ENCODE measurements at places on chromosomes 6 and 20. TPM values are rescaled to one million over a fixed set of nuclear protein-coding genes. Genes with fewer than 3 reads are reported as not detected.

FERMT1 gene
- total RNA-seq, result 2.1 TPM

RIN2 gene
- 55.7 TPM for total RNA-seq

SIRPB1 gene
- 1.2 TPM for total RNA-seq

DOK5 gene
- 12.7 TPM for total RNA-seq

MLIP gene
- 0.36 TPM for total RNA-seq

GINS1 gene
- total RNA-seq, result 2.4 TPM

JPH2 gene
- total RNA-seq, result 2.2 TPM

- no peaks in the 10 kb centered on the region for H3K36me3 ChIP-seq
- H3K4me3 ChIP-seq, result no peak overlapping the region
- DNase-seq, result peak; percentile 66
- H3K27ac ChIP-seq, result peak overlapping the region; percentile 72
Observed at GRCh38 chr6:159943101-159943632, 25.7 kb upstream of the IGF2R start.

DNA sequence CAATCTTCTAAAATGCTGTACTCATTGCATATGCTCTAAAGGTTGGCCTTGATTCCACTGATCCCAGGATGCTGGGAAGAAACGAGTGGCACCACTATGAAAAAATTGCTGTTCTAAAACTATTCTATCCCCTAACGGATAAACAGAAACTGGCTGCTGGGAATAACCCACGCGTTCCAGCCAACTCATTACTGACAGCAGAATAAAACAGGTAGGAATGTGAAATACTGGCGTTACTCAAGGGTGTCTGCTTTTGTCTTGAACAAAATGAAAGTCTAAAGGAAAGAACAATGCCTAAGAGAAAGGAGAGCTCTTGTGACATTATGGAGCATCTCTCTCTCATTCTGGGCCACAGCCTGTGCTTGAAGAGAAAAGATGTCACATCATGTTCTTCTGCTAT, 26.1 kb downstream of the GPR63 start:
- H3K27me3 ChIP-seq, result no peaks in the 10 kb centered on the region
- no peaks in the 10 kb centered on the region for H3K36me3 ChIP-seq
- no peak overlapping the region for H3K27ac ChIP-seq

- H3K4me3 ChIP-seq, result no peak overlapping the region
- H3K4me1 ChIP-seq, result peaks cover 22% of the 10 kb centered on the region
- peak overlapping the region; percentile 66 for H3K27ac ChIP-seq
- no peaks in the 10 kb centered on the region for H3K27me3 ChIP-seq
- no peaks in the 10 kb centered on the region for H3K36me3 ChIP-seq
Observed at GRCh38 chr20:830011-830521, 3.4 kb upstream of the FAM110A start.

GRCh38 chr6:159633196-159633595, 59.8 kb downstream of the SOD2 start:
- no peak overlapping the region for H3K27ac ChIP-seq
- no peaks in the 10 kb centered on the region for H3K27me3 ChIP-seq
- DNase-seq, result no peak
- H3K4me1 ChIP-seq, result no peaks in the 10 kb centered on the region
- H3K36me3 ChIP-seq, result no peaks in the 10 kb centered on the region

DNA sequence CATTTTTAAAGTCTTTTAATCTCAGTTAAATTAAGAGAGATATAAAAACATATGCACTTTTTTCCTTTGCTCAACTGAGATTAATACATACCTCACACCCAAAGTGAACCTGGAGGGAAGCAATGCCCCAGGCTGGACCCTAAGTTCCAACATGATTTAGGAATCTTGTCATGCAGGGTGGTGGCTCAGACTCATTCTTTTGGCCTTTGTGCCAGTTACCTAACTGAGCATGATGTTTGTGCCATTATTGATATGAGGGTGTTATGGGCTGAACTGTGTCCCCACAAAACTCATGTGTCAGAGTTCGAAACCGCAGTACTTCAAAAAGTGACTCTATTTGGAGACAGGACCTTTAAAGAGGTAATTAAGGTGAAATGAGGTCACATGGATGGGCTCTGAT, 188.0 kb downstream of the ARHGAP18 start:
- no peaks in the 10 kb centered on the region for H3K4me1 ChIP-seq
- H3K27ac ChIP-seq, result no peak overlapping the region
- DNase-seq, result no peak
- H3K4me3 ChIP-seq, result no peak overlapping the region

DNA sequence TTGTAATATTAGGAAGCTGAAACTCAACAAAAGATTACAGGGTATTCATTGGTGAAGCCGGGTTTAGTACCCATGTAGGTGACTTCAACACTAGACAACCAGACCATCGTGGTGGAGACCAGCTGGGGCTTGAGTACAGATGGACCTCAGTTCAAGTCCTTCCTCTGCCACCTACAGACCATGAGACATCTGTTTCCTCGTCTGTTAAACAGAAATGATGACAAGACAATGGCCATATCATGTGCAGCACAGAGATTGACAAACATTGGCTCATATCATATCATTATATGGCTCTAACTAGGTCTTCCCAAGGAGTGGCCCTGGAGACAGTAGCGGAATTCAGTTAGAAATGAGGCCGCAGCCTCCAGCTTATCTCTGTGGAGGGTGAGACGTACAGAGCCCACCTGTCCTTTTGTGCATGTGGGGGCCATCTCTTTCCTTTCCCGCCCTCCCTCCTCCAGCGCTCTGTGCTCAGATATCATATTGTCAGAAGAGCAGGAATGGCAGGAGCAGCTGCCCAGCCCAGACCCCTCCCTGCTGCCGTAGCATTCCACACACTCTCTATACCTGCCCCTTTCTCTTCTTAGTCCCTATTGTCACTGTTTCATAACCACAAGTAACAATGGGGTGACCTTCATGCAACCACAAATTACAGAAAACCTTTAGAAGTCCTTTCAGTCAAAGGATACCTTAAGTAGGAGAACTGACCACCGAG, 75.1 kb downstream of the LY86 start:
- H3K4me3 ChIP-seq, result no peak overlapping the region
- H3K36me3 ChIP-seq, result no peaks in the 10 kb centered on the region
- DNase-seq, result no peak

- no peak overlapping the region for H3K27ac ChIP-seq
- no peak overlapping the region for H3K4me3 ChIP-seq
- H3K27me3 ChIP-seq, result no peaks in the 10 kb centered on the region
- peak; percentile 94 for DNase-seq
- H3K36me3 ChIP-seq, result peaks cover 42% of the 10 kb centered on the region
Observed at GRCh38 chr6:39865011-39865888, 69.0 kb downstream of the MOCS1 start.

DNA sequence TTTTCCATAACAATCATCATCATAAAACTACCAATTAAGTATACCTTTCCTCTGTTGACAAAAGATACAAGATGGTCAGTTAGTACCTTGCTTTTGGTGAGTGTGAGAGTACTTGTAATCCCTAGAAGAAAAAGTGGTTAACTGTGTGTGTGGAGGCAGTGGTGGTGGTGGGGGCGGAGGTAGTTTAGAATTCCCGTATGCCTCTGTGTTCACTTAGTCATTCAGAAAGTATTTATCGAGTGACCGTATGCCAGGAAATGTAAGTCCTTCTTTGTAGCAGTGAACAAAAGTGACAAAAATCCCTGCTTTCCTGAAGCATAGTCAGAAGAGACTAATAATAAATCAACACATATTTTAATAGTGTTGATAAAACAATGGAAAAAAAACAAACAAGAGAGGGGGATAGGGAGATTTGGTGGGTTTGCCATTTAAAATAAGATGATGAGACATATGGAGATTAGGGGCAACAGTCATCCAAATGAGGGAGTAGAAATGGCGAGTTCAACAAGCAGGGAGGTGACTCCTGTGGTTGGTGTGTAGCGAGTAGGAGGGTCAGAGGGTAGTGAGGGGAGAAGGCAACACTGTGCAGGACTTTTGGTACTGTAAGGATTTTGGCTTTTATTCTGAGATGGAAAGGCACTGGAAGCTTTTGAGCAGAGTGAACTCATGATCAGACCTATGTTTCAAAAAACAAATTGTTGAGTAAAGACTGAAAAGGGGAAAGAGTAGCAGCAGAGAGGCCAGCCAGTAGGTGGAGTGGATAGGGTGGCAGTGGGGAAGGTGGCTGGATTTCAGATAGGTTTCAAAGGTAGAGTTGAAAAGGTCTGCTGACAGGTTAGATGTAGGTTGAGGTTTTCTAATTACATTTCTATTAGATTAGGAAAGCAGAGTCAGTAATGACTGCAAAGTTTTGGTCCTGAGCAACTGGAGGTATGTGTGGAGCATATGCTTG, 40.3 kb upstream of the SIM1 start:
- H3K4me3 ChIP-seq, result peak overlapping the region; percentile 13
- peaks cover 13% of the 10 kb centered on the region for H3K36me3 ChIP-seq
- DNase-seq, result peak; percentile 21
- H3K27me3 ChIP-seq, result no peaks in the 10 kb centered on the region

GRCh38 chr20:39188266-39188765, 226.2 kb downstream of the DHX35 start:
- no peak overlapping the region for H3K4me3 ChIP-seq
- no peak for DNase-seq
- no peak overlapping the region for H3K27ac ChIP-seq
- H3K27me3 ChIP-seq, result no peaks in the 10 kb centered on the region
- no peaks in the 10 kb centered on the region for H3K4me1 ChIP-seq

GRCh38 chr20:44382641-44383040, 27.1 kb downstream of the HNF4A start:
- H3K4me3 ChIP-seq, result no peak overlapping the region
- H3K4me1 ChIP-seq, result no peaks in the 10 kb centered on the region
- H3K27me3 ChIP-seq, result no peaks in the 10 kb centered on the region
- H3K36me3 ChIP-seq, result no peaks in the 10 kb centered on the region
- no peak for DNase-seq

- no peak overlapping the region for H3K4me3 ChIP-seq
- H3K27ac ChIP-seq, result no peak overlapping the region
- H3K27me3 ChIP-seq, result no peaks in the 10 kb centered on the region
- no peaks in the 10 kb centered on the region for H3K4me1 ChIP-seq
Observed at GRCh38 chr20:5779071-5779900, 29.1 kb downstream of the SHLD1 start.

DNA sequence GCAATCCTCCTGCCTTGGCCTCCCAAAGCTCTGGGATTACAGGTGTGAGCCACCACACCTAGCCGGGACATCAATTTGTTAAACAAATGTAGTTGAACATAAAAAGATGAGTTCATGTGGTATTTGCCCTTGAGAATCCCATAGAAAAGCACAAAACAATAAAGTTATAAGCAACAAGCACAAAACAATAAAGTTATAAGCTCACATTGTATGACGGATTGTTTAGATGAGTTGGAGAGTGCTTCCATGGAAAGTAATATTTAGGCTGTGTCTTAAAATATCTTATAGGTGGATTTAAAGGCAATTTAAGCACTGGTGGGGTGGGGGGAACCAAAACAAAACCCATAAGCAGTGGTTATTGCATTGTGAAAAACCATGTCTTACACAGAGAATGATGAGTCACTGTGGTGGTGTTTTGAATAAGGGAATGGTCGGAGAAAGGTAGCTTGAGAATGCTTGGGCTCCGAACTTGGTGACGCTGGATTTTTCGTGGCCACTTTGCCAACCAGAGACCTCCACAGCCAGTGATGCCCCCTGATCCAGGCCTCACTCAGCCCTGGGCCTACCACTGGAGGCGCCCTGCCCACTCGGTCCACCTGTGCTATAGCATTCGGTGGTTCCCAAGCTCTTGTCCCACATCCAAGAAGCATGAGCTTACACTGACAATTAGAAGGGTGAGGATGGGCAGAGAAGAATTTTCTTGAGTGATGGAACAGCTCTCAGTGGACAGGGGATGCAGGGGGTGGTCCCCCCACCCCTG, 256.0 kb downstream of the CDKAL1 start:
- H3K4me3 ChIP-seq, result no peak overlapping the region
- no peak for DNase-seq
- H3K4me1 ChIP-seq, result no peaks in the 10 kb centered on the region
- no peaks in the 10 kb centered on the region for H3K27me3 ChIP-seq
- H3K36me3 ChIP-seq, result no peaks in the 10 kb centered on the region

- H3K4me3 ChIP-seq, result no peak overlapping the region
- H3K27me3 ChIP-seq, result peaks cover 43% of the 10 kb centered on the region
- no peaks in the 10 kb centered on the region for H3K4me1 ChIP-seq
- no peak overlapping the region for H3K27ac ChIP-seq
Observed at GRCh38 chr6:43302126-43302525, 4.1 kb downstream of the SLC22A7 start.

DNA sequence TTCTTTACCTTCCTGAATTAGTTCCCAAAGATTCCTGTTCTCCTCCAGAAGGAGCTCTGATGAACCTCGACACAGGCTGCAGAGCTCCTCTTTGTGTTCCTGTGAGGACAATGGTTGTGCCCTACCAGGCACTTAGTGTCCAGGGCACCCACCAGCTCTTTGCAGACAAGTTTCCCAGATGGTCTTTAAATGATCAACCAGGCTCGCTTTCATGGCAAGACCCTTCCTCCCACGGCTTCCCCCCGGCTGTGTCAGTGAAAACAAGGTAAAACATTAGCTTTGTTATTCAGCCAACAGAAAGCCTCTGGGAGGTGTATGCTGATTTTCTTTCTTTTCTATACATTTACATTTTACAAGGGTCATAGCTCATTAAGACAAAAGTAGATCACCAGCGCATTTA, 32.3 kb upstream of the CNKSR3 start:
- H3K27me3 ChIP-seq, result peaks cover 4% of the 10 kb centered on the region
- no peaks in the 10 kb centered on the region for H3K36me3 ChIP-seq
- no peaks in the 10 kb centered on the region for H3K4me1 ChIP-seq
- DNase-seq, result no peak

- no peaks in the 10 kb centered on the region for H3K36me3 ChIP-seq
- no peak overlapping the region for H3K4me3 ChIP-seq
- DNase-seq, result no peak
- no peaks in the 10 kb centered on the region for H3K4me1 ChIP-seq
Observed at GRCh38 chr6:24761193-24761835, 13.4 kb upstream of the GMNN start.

- no peaks in the 10 kb centered on the region for H3K4me1 ChIP-seq
- H3K27ac ChIP-seq, result no peak overlapping the region
- no peak for DNase-seq
- no peak overlapping the region for H3K4me3 ChIP-seq
Observed at GRCh38 chr6:143293523-143293922, 157.0 kb downstream of the ADAT2 start.

GRCh38 chr6:113595911-113596376, 261.2 kb upstream of the MARCKS start:
- no peaks in the 10 kb centered on the region for H3K27me3 ChIP-seq
- peaks cover 24% of the 10 kb centered on the region for H3K4me1 ChIP-seq
- H3K4me3 ChIP-seq, result no peak overlapping the region
- H3K27ac ChIP-seq, result peak overlapping the region; percentile 76
- DNase-seq, result no peak

GRCh38 chr6:46917002-46917545, 4.7 kb downstream of the ADGRF5 start:
- H3K36me3 ChIP-seq, result no peaks in the 10 kb centered on the region
- no peak overlapping the region for H3K27ac ChIP-seq
- no peak overlapping the region for H3K4me3 ChIP-seq
- no peaks in the 10 kb centered on the region for H3K4me1 ChIP-seq
- DNase-seq, result no peak

DNA sequence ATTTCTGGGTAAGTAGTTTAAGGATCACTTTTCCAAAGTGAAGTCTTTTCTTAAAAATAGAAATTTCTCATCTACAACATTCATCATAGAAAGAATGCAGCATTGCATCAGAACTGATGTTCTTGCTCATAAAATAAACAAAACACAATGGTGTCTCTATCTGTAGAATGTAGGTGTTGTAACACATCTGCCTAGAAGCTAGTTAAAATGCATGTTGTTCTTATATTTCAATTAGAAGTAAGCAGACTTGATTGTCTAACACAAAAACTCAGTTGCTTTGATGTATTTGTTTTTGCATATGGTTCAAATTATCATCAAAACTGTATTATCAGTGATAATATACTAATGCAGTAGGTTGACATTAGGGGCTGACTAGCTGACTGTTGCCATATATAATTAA, 654.7 kb upstream of the FLRT3 start:
- no peak overlapping the region for H3K27ac ChIP-seq
- H3K36me3 ChIP-seq, result no peaks in the 10 kb centered on the region
- DNase-seq, result no peak
- H3K27me3 ChIP-seq, result no peaks in the 10 kb centered on the region

Data from osteoblast (primary cell).